ENCODE measurements at places on chromosomes 5 and 9. TPM values are rescaled to one million over a fixed set of nuclear protein-coding genes. Genes with fewer than 3 reads are reported as not detected.
A peak's percentile ranks its signal among the peaks of the same experiment; 100 is the strongest.

GRCh38 chr9:131470581-131470991 lies 32.1 kb upstream of the POMT1 start:
- DNase-seq = peak; percentile 58

GRCh38 chr5:37606148-37606547 lies 227.0 kb downstream of the WDR70 start:
- no peak for DNase-seq

DNA sequence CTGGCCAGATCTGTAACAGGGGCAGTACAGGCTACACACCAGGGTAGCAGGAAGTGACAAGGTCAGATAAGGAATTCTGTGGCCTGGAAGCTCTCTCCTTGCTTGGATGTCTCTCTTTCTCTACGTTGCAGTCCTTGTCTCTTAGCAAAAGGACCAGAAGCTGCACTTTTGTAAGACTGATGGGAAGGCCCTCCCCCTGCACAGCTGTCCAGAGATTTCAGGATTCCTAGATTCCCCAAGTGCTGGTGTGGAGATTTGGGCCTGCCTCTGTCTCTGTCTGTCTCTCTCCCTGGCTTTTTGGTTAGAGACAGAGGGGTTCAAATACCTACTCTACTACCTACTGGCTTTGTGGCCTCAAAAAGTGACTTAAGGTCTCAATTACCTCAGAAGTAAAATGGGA lies 10.0 kb upstream of the CNTFR start:
- DNase-seq = no peak

DNA sequence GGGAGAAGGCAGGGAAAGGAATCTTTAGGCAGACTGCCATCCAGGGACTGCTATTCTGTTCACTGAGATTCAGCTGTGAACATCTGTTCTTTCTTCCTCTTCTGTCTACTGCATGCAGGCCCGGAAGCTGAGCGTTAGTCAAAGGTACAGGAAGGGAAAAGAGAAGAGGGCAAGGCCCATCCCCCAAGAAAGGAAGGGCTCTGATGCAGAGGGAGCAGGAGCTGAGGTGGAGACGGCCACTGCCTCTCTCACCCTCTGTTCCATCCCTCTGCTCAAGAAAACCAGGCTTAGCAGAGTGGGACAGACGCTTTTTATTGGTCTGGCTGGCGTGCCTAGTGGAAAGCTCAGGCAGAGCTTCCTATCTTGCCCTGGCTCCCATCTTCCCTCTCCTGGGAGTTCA lies 57.6 kb downstream of the PFDN1 start:
- no peak for DNase-seq

DNA sequence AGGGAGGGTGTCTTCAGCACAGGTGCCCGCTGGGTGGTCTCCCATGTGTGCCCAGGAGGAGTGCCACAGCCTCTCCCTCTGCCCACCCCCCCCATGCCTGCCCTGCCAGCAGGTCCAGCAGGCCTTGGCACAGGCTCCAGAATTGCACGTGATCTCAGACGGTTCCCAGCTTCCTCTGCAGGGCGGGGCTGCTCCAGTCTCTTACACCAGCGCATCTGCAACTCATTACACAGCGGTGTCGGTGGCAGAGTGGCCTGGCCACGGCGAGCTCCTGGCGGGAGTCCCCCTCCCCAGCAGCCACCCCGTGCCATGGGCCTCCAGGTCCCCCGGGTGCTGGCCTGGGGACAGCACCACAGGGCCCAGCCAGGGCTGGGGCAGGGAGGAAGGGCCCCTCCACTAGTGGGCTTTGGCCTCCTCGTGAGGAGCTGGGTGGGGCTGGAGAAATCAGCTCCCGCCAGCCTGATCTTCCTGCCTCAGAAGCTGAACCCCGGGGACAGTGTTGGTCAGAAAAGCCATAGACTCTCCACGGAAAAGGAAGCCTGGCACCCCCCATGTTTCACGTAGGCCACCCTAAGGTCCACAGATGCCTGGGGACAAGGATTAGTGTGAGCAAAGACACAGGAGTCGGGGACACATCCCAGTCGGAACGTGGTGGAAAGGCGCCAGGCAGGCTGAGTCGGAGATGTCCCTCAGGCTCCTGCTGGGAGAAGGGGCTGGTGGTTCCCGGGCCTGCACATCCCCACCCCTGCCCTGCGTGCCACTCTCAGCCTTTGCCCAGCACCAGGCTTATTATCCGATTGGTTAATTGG lies 40.2 kb downstream of the RXRA start:
- DNase-seq = peak; percentile 96

GRCh38 chr9:134295101-134295745 lies 31.0 kb upstream of the RXRA start:
- no peak for DNase-seq

- no peak for DNase-seq
Measured at GRCh38 chr9:82600536-82601292, 462.2 kb downstream of the RASEF start.

- no peak for DNase-seq
Measured at GRCh38 chr5:55205001-55205400, 22.1 kb downstream of the MCIDAS start.

GRCh38 chr9:94281101-94281500 lies 22.0 kb downstream of the ZNF169 start:
- DNase-seq = no peak

DNA sequence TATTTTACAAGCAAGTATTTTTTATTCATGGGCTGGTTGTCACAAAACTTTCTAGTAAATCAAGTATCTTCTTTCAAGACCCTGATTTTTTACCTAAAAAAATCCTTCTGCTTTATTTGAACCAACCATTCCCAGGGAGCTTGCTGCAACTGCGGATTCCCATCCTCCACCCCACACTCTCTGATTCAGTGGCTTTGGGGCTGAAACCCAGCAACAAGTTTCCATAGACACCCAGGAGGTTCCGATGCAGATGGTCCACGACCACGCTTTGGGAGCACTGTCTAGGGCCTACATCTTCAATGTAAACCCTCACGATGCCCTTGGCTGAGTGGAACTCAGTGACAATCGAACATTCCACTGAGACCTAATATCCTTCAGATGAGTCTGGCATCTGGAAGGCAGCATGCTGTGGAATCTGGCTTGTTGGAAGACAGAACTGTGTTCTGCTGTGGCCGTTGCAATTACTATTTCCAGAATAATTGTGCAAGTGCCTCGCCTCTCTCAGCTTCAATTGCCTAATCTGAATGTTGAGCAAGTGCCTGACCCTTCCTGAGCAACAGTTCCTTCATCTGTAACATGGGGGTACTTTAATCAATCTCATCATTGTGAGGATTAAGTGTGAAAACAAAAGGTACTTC lies 105.1 kb downstream of the INSYN2B start:
- no peak for DNase-seq

DNA sequence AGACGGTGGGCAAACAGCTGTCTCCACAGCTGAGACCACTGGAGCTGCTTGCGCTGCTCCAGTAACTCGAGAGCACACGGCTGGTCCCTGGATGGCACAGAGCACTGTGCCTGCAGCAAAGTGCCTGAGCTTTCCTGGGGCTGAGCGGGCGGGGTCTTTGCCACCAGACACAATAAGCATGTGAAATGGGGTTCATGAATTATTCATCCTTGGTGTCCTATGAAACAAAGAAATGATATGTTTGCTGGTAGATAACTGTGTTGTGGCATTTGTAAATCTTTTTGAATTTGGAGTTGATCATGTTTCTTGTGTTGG lies 151.7 kb upstream of the MPDZ start:
- no peak for DNase-seq

DNA sequence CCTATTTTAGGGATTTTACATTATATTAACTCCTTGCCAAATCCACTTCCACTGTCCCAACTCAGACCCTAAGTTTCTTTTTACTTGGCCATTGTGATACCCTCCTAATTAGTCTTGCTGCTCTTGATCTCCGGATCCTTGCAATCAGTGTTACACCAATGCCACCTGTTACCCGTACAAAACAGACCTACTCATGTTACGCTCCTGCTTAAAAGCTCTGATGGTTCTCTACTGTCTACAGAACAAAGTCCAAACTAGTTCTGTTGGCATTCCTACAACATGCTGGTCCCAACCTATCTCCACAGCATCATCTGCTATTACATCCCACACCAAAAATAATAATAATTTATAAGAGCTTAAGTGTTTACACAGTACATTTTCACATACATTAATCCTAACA lies 9.8 kb downstream of the ECPAS start:
- DNase-seq = no peak

- no peak for DNase-seq
Measured at GRCh38 chr9:37146410-37146809, 26.0 kb downstream of the ZCCHC7 start.

DNA sequence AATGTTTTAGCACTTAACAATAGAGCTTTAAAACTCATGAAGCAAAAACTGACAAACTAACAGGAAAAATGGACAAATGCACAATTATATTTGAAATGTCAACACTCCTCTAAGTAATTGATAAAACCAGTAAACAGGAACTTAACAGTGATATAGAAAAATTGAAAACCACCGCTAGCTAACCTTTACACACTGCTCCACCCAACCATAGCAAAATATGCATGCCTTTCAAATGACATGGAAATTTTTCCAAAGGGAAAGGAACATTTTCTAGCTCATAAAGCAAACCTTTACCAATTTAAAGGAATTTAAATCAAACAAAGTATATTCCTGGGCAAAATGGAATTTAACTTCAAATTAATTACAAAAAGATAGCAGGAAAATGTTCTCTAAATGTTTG lies 109.2 kb downstream of the ADAMTS19 start:
- no peak for DNase-seq

DNA sequence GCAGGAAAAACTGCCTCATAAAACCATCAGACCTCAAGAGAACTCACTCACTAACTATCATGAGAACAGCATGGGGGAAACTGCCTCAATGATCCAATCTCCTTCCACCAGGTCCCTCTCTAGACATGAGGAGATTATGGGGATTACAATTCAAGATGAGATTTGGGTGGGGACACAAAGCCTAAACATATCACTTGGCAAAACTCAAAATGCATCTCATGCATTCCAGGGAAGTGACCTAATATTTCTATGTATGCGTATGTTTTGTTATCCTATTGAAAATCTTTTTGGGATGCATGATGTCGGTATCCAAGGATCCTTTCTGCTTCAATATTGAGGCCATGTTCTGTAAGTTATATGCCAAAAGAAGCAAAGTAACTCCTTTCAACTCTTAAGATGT lies 174.0 kb downstream of the PLK2 start:
- DNase-seq = no peak

DNA sequence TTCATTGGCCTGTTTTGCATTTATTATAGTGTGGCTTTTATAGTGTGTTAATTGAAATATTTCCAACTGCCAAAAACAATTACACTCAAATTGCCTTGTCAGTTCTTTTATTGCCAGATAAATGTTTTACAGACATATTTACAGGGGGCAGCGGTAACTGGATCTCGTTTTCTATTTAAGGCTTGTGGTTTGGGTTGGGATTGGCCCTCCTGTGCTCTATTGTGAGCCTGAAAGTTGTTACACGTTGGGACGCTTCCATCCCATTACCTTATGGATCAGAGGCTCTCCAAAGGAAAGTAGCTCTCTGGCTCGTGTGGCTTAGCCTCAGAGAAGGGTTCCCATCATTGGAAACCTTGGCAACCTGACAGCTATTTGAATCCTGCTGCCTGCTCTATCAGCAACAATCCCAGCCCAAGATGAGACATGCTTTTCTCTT lies 20.8 kb downstream of the DNAI1 start:
- DNase-seq = no peak

DNA sequence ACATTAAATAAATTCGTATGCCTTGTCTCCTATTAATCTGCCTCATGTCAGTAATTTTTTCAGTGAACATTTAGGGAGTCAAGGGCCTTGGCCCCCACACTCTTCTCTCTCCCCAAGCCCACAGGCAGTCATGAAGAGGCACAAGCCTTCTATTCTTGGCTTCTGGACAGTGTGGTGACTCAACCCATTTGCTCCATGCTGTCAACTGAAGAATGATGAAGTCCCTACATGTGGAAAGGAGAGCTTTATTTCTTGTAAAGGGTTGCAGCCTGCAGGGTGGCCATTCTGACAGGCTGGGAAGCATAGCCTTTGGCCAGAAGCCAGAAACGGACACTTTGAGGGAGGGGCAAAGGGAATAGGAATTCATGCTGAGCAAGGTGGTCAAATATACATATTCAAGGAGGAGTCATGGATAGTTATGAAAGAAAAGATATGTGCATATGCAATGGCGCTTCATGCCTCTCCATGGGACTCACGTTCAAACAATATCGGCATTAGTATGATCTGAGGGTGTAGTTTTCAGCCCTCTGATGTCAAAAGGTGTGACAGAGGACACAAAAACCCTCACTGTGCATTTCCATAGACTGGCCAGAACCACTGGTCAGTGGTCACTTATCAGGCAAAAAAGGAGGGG lies 31.3 kb downstream of the ANKRA2 start:
- DNase-seq = no peak

- no peak for DNase-seq
Measured at GRCh38 chr5:106956886-106957285, 713.9 kb downstream of the EFNA5 start.

DNA sequence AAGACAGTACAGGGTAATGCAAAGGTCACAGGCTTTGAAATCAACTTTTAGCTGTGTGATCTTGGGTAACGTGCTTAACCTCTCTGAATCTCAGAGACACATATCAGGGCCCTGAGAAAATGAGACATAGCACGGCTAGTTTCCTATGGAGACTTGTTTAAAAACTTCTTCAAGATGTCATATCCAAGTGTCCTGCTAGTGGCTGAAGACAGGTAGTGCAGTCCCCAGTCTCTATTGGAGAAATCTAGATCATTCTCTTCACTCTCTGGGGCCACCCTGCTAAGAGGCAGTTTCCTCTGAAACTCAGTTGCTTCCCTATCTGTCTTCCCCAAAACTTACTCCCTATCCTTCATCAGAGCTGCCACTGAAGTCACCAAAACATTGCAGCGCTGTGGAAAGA lies 30.3 kb upstream of the GRXCR2 start:
- no peak for DNase-seq

DNA sequence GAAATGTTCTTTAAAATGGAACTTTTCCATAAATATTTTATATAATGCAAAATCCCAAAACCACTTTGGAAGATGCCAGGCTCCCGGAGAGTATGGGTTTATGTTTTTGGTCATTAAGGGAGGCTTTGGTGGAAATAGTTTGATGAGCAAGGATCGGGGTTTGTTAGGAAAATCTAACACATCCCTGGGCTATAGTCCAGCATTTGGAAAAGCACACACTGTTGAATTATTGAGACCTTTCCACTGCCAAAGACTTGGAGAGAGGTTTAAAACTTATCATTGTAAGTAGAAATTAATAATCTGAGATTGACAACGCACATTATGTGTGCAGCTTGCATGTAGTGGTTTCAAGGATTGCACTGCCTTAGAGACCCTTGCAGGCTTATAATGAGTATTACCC lies 156.3 kb downstream of the PARP8 start:
- DNase-seq = no peak

Gene FBP2
- total RNA-seq = not detected

Gene RBM27
- total RNA-seq = 13.4 TPM

Gene MEGF10
- 0.19 TPM for total RNA-seq

Gene NMUR2
- not detected for total RNA-seq

Gene EIF4E1B
- total RNA-seq = not detected

Gene GPR150
- 0.23 TPM for total RNA-seq

Gene SLCO4C1
- 0.37 TPM for total RNA-seq

Gene C9orf43
- total RNA-seq = 0.33 TPM

Gene GHR
- 11.4 TPM for total RNA-seq

Gene RPL35
- total RNA-seq = 997 TPM

Gene INSL4
- total RNA-seq = not detected

Gene CCDC171
- total RNA-seq = 2.6 TPM

Gene C9orf50
- not detected for total RNA-seq
